Body of pancreas (tissue), 4 donors: ENCODE measurements at places on chromosomes 2 and 18. TPM values are rescaled to one million over a fixed set of nuclear protein-coding genes. Genes with fewer than 3 reads are reported as not detected.

Gene FAP
- 4.2 TPM for total RNA-seq

DNA sequence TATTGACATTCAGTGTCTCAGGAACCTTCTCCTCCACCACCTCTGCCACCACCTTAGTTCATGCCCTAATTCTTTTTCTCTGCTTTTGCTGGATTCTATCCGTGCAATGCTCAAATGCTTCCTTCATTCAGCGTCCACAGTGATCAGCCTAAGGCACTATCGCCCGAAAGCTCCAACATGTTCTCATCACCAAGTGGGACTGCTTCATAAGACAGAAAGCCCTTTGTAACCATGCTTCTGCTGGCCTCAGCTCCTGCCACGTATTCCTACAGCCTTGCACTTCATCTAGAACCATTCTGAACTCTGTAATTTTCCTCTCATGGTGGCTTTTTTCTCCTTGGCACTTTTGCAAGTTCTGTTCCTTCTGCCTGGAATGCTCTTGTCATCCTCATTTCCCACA lies 222.9 kb downstream of the HNMT start:
- DNase-seq: no peak

Gene HES6
- total RNA-seq: 15.5 TPM

DNA sequence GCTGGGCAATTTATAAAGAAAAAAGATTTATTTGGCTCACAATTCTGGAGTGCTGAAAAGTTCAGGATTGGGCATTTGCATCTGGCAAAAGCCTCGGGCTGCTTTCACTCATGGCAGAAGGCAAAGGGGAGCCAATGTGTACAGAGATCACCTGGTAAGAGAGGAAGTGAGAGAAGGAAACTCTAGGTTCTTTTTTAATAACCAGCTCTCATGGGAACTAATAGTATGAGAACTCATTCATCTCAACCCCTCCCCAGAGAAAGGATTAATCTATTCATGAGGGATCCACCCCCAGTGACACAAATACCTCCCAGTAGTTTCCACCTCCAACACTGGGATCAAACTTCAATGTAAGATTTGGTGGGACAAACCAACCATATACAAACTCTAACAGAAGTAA lies 129.0 kb downstream of the EVA1A start:
- no peak for DNase-seq

Gene TNFRSF11A
- 3.3 TPM for total RNA-seq

GRCh38 chr2:209380293-209380692 lies 43.6 kb upstream of the MAP2 start:
- no peak for DNase-seq

DNA sequence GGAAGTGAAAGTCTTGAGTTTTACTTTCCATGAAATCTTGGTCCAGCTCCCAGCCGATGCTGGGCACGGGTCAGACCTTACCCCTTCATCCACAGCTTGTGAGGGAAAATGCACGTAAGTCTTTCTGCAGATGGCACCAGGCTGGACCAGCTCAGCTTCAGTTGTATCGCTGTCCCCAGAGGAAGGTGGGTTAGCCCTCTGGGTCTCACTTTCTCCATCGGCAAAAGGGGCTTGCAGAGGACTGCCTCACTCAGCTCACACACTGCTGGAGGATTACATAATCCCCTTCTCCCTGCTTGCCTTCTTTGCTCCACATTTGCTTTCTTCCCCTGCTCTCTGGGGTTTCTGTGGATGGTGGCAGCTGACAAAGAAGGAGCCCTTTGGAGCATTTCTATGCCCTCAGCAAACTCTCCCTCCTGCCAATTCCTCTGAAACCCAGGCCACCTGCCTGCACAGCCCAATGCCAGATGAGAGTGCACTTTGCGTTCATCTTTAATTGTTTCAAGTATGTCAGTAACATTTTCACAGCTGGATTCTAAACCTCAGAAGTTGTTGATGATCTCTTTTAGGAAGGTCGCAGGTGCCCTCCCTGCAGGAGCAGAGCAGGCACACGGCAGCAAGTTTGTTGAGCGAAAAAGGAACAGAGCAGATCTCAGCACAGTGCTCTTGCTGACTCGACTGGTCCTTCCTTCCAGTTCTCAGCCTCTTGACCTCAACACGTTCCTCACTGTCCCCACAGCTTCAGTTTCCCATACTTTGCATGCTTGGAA lies 155.6 kb upstream of the GLI2 start:
- DNase-seq: no peak

DNA sequence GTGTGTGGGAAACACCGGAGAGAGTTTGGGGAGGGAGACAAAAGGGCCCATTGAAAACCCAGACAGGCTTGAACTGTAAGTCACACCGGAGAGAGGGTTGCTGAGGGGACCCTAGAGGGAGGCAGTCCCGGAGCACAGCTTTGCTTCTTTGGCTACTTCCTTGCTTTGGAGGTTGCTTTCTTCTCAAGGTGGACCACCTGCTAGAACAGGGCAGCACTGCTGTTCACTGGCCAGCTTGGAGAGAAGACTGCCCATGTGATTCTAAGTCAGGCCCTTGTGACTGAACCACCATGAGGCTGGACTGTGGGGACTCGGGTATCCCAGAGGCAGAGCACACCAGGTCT lies 4.4 kb downstream of the ACTG2 start:
- no peak for DNase-seq

DNA sequence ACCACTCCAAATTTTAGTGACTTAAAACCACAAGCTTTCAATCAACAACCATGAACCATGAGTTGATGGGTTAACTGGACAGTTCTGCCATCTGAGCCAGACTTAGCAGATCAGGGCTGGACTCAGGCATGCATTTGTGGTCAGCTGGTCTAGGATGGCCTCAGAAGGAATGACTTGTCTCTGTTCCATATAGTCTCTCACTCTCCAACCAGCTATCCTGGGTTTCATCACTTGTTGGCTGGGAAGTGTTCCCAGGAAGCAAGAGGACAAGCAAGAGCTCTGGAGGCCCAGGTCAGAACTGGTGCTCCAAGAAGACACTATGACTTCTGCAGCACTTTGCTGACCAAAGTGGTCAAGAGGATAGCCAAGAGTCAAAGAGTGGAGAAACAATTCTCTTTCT lies 17.5 kb upstream of the MAP3K20 start:
- no peak for DNase-seq

Gene RAB6C
- total RNA-seq: not detected

GRCh38 chr2:194323740-194324139 lies 1333.3 kb upstream of the SLC39A10 start:
- no peak for DNase-seq

DNA sequence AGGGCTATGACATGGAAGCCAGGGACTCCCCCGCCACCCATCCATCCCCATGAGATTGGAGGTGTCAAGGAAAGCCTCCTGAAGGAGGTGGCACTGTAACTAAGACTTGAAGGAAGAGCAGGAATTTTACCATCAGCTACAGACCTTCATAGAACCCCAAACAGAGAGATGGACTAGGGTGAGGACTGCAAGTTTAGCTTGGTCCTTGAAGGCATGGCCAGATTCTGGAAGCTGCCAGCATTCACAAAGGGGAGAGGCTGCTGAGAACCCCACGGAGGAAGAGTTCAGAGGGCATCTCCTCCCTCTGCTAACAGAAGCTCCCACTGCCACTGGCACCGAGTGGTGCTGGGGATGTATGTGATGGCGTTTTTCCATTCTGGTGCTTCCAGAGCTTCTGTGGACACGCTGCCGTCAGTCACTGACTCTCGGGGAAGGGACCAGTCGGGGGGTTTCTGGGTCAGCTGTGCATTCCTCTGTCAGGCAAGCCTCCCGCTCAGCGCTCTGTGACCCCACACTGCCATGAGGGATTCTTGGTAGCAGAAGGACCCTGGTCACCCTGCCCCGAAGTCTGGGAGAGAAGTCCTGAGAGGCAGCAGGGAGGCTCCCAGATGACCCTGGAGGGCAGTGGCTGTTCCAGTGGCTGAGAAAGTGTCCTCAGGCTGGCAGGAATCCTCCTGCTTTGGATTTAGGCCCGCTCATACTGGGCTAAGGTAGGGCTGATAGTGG lies 18.1 kb downstream of the TMEM185B start:
- no peak for DNase-seq

Gene GNLY
- not detected for total RNA-seq

Gene AMMECR1L
- total RNA-seq: 6.2 TPM

DNA sequence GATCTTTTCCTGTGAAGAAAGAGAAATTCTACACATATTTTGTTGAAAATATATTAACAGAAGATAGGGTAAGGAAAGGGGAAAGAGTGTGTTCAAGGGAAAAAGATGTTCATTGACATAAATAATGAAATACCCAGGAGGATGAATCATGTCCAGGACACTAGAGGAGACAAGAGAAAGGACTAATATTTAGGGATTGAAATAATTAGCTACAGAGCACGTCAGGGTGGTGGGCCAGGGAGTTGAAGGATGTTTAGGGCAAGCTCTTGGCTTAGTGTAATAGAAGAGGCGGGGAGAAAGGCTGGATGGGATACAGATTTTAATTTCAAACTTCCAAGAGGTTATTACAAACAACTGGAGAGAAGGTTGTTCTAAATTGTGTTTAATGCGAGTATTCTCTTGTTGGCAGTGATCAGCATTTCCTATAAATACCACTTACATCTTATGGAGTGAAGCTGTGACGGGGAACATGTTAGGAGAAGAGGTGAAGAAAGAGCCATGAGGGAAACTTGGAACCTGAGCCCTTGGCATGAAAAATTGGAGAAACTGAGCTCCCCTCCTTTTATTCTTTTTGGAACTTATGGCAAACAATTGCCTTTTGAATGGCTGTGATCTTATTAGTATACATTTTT lies 36.6 kb upstream of the CETN1 start:
- DNase-seq: no peak

Gene YWHAQ
- 69.2 TPM for total RNA-seq

Gene GALR1
- total RNA-seq: under 0.01 TPM

Gene CRIM1
- 41.5 TPM for total RNA-seq

DNA sequence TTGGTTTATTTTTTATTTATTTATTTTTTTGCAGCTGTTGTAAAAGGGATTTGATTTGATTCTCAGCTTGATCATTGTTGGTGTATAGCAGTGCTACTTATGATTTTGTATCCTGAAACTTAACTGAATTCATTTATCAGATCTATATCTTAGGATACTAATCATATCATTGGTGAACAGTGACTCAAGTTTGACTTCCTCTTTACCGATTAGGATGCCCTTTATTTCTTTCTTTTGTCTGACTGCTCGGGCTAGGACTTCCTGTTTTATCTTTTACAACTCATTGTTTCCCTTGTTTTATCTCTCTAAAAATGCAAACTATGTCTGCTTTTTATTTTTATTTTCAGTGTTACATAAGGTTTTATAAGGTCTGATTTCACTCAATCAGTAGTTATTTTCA lies 23.6 kb downstream of the SP100 start:
- no peak for DNase-seq
